Activated CD4-positive, alpha-beta T cell treated with anti-CD3 and anti-CD28 coated beads for 4 hours (primary cell): ENCODE measurements at places on chromosomes 12 and 14.

GRCh38 chr12:31887109-31887811 is 72.0 kb upstream of the RESF1 start:
- no peak for DNase-seq

- DNase-seq = no peak
Measured at GRCh38 chr12:74241341-74241740, 296.3 kb upstream of the ATXN7L3B start.

DNA sequence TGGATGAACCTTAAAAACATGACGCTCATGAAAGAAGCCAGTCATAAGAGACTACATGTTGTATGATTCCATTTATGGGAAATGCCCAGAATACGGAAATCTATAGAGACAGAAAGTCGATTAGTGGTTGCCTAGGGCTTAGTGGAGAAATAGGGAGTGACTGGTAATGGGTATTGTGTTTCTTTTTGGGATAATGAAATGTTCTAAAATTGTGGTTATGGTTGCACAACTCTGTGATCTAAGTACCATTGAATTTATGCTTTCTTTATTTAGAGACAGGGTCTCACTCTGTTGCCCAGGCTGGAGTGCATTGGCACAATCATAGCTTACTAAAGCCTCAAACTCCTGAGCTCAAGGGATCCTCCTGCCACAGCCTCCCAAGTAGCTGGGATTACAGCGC is 8.0 kb downstream of the RBMS2 start:
- DNase-seq = no peak

- no peak for DNase-seq
Measured at GRCh38 chr12:49969027-49969426, 3.7 kb upstream of the AQP6 start.

DNA sequence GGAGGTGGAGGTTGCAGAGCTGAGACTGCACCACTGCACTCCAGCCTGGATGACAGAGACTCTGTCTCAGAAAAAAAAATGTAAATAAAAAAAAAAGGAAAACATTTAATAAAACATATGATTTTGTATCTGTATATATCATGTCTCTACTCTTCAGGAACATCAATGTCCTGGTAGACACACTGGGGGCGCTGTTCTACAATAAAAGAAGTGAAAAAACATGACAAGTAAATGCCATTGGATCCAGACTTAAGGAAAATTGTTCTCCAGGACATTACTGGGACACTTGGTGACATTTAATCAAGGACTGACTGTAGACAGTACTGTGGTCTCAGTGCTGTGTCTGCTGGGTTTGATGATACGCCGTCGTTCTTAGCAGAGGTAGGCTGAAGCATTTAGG is 15.5 kb upstream of the KLC1 start:
- no peak for DNase-seq

DNA sequence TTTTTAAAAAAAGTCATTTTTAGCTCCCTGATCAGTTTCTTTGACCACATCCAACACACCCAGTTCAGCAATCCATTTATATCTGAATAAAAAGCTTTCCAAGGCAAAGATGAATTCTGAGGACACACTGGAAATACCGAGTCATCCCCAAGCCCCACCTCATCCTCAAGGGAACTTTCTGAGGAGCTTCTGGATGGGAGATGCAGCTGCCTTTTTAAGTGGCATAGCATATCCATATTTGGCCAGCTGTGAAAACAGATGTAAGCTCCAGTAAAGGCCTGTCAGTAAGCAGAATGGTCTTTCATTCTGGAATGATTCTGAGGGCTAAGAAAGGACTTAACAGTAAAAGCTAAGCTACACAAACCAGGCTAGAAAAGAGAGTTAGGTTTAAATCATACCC is 18.4 kb downstream of the ZFYVE1 start:
- no peak for DNase-seq
